ENCODE measurements at places on chromosomes 7 and 10.

- no peak for DNase-seq
These were observed 12.7 kb downstream of the ZMIZ1 start for GRCh38 chr10:79081353-79082034.

DNA sequence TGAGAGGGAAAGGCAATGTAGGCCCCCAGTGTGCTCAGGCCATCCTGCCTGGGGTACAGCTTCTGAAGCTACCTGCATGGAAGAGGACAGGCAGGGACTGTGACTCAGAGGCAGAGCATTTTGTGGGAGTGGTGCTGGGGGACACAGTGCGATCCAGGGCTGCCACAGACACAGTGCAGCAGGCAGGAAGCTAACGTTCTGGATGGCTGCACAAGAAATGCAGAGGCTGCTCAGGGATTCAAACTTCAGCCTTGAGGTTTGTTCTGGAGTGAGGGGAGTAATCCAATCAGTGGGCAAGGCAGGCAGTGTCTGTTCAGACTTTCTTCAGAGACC, 648.0 kb upstream of the IGFBP3 start:
- no peak for DNase-seq

- DNase-seq = no peak
These were observed at the start of gene C10orf71 for GRCh38 chr10:49298983-49299815. Gene C10orf71 (plus strand): TSS chr10:49299170. CDS start chr10:49322546, 23,376 bp downstream.

DNA sequence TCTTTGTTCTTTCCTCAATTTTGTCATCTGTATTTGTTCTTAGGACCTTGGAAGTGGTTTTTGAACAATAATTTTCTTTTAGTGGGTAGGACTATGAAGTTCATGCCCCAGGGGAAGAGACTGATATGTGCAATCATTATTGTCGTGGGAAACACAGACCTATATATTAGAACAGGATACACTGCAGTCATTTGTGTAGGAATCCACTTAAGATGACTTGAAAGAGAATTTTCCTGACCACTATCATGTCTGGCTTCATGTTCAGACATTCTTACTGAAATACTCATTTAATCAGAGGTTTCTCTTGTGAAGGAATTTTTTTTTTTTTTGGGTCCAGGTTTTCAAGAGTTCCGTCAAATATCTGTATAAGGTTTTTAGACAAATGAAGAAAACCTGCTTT, 163.6 kb downstream of the SUGCT start:
- no peak for DNase-seq

DNA sequence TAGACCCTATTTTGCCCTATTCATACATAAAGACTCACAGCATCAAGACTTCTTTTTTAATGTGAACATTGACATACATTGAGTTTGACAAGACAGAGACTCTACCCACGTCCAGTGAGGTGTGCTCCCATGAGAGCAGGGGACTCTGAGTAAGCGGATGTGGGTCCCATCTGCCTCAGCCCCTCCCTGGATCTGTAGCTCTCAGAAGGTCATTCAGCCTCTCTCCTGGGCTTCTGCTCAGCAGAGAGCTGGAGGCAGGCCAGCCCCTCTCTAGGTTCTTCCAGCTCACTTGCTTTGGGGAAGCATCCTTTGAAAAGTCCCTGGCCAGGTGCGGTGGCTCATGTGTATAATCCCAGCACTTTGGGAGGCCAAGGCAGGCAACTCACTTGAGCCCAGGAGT, 146.9 kb upstream of the ZMIZ1 start:
- no peak for DNase-seq

GRCh38 chr10:132551808-132552130, 14.2 kb downstream of the INPP5A start:
- DNase-seq = no peak

DNA sequence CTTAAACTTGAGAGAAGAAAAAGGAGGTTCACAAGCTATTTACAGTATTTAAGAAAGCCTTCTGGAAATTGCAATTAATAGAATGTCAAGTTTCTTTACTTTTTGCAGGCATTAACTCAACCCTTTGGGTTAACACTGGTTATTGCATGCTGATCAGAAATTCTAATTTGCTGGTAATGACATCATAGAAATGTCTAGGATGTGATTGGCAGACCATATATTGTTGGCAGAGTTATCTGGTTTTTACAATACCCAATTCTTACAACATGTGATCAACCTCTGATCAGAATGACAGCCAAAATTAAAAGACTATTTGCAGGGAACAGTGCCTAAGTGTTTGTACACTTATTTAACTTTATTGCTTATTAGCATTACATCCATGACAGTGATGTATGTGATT, 1.6 kb upstream of the CASD1 start:
- DNase-seq = no peak

DNA sequence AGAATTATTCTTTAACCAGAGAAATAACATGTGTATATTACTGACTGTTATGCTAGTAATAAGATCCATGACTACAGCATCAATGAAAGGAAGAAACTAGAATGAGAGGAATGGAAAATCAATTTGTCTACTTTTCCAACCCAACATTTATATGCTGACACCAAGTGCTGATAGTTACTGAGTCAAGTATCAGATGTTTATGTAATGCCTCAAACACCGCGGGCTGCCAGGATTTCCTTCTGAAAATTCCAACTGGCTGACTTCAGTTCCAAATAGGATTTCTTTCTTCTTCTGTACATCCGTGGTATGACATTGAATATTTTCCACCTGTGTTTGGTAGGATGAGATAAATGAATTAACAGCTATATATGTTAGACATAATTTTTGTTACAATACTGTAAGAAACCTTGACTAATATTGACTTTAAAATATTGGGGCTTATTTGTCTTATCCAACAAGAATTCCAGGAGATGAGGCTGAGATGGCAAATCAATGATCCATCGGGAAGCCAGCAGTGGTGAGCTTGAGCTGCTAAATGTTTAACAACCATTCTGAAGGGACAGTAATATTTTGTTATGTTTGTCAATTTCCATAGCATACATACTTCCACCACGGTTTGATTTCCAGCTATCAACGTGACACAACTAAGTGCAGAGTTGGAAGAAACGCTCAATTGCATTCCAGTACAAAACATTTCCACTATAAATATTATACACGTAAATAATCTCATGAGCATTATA, 435.2 kb upstream of the AUTS2 start:
- DNase-seq = no peak

DNA sequence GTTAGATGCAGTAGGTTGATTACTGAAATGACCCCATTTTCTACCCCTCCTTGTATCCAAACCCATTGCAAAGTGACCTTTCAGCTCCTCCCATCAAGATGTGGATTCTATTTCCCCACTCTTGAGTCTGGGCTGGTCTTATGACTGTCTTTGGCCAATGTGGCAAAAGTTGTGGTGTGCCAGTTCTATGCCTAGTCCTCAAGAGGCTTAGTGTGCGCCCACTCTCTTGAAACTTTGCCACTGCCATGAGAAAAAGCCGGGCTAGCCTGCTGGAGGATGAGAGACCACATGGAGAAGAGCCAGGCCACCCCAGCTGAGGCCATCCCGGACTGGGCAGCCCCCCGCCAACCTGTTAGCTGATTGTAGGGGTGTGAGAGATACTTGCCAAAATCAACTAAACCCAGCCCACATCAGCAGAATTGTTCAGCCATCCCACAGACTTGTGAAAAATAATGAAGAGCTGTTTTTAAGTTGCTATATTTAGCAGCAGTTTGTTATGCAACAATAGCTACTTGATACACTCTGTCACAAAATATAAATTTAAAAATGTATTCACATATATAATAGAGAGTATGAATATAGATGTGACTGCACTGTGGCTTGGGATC, 131.0 kb upstream of the PALS2 start:
- DNase-seq = no peak

GRCh38 chr10:62665771-62666170, 138.7 kb upstream of the ADO start:
- no peak for DNase-seq

DNA sequence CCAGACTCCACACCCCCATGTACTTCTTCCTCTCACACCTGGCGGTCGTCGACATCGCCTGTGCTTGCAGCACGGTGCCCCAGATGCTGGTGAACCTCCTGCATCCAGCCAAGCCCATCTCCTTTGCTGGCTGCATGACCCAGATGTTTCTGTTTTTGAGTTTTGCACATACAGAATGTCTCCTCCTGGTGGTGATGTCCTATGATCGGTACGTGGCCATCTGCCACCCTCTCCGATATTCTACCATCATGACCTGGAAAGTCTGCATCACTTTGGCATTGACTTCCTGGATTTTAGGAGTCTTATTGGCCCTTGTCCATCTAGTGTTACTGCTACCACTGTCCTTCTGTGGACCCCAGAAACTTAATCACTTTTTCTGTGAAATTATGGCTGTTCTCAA, 4.8 kb downstream of the OR2A25 start:
- no peak for DNase-seq

GRCh38 chr10:114920459-114920858, 17.5 kb upstream of the TRUB1 start:
- DNase-seq = no peak

GRCh38 chr10:1292611-1293031, 236.4 kb downstream of the WDR37 start:
- no peak for DNase-seq

DNA sequence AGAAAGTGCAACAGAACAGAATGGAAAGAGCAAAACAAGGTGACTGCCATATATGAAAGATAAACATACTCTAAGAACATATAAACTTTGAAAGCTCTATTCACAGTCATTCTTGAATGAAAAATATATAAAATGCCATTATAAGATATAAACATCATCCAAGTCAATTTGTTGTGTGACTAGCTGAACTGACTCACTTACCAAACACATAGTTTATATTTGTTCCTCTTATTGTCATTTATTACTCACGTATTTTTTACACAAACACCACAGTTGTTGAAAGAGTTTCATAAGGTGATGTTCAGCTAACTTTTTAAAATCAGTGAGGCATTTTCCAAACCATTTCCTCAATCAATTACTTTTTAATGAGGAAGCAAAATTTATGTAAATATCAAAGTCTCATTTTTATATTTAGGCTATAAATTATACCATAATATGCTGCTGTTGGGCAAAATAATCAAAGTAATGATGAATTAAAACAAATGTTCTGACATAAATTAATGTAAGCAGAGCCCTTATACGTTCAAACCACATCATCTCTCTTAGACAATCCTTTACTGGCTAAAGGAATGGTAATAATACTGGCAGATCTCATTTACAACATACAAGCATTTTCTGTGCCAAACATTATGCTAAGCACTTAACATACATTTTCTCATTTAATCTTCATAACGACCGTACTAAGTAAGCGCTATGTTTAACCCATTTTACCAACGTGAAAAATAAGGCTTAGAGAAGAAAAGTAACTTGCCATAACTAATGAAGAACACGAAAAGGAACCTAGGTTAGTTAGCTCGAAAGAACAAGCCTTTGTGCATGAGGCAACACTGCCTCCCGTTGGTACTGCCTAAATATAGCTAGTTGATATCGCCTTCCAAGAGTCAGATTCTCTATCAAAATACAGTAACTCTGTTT, 7.3 kb downstream of the LRRN3 start:
- DNase-seq = peak; percentile 30

DNA sequence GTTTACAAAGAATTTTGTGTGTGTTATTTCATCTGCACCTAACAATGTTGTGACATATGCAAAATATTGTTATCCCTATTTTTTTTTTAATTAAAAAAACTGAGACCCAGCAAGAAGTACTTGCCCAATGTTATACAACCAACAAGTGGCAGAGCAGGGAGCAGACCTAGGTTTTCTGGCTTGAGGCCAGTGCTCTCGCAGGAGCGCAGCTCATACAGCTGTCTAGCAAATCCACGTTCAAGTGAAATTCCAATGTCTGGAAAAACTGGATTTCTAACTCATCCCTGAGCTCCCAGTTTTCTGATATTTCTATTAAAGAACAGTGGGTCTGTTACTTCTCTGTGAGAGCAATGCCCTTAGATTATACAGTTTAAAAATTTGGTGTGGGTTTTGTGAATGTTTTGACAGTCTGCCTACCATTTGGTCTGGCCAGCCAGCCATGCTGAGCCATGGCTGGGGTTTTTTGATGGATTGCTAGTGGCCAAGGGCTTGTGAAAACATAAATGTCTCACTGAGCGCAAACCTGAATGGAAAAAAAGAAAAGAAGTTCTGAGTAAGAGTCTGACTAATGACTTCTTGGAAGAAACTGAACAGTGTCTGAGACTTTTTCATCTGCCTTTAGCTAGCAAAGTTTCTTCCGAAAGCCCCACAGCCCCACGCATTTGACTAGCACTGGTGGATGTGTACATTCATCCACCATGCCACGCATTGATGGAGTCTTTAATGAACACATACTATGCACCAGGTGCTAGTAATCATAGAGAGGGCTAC, 15.4 kb upstream of the PRF1 start:
- DNase-seq = no peak

DNA sequence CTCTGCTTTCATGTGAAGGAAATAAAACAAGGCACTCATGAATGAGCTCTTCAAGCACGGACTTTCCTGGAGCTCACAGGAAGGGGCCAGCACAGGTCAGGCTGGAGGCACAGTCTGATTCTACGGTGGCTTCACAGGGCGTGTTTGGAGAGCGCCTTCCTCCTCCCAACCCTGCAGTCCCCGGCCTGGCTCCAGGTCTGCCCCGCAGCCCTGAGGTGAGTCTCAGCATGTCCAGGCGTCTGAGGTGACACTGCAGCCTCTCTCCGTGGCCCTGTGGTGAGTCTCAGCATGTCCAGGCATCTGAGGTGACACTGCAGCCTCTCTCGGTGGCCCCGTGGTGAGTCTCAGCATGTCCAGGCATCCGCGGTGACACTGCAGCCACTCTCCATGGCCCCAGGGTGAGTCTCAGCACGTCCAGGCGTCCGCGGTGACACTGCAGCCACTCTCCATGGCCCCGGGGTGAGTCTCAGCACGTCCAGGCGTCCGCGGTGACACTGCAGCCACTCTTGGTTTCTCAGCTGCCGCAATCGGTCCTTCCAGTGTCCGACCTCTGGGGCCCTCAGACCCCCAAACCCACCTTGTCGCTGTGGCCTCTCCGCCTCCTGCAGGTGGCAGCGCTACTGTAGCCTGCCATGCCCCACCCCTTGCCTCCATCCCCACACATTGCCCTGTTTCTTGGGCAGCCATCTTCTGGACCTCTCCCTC, 381.7 kb downstream of the DNAJB6 start:
- no peak for DNase-seq

DNA sequence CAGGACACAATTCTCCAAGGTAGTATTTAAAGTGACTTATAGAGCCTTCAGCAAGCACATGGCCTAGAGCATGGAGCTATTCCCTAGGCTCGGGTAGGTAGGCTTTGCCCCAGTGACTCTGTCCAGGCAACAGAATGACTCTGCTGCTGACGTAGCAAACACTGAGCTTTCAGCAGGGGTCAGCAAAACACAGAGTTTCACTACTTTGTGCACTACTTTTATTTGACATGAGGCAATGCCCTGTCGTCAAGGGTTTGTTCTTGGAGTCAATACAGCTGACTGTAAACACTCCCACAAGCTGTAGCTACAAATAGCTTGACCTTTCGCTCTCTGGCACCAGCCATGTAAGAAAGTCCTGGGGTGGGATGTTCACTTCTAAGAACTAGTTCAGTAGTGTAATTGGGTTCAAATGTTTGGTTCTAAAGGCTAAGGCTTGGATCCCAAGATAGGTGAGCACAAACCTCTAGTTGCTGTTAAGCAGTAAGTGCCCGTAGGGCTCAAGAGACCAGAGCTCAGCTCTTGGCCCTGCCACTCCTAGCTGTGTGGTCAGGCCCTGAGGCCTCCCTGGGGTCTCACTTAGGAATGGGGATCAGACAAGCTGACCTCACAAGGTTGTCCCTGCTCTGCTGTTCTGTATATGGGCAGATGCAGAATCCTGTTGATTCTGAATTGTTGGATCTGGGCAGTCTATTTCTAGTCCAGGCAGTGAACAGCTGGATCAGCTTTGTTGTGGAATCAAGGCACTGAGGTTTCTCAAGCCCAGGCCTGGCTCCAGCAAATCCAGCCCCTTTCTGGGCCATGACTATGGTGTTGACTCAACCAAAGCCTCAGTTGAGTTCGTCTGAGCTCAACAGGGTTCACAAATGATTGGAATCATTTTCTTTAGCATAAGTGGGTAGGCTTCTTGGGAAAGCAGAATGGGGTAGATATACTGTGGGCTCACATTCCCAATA, 10.7 kb downstream of the NODAL start:
- DNase-seq = no peak

All from stimulated activated CD4-positive, alpha-beta T cell treated with anti-CD3 and anti-CD28 coated beads, TNF-alpha, amount 100 ng/mL, for 1 hour (primary cell).